ENCODE measurements at places on chromosomes 7 and 10.

DNA sequence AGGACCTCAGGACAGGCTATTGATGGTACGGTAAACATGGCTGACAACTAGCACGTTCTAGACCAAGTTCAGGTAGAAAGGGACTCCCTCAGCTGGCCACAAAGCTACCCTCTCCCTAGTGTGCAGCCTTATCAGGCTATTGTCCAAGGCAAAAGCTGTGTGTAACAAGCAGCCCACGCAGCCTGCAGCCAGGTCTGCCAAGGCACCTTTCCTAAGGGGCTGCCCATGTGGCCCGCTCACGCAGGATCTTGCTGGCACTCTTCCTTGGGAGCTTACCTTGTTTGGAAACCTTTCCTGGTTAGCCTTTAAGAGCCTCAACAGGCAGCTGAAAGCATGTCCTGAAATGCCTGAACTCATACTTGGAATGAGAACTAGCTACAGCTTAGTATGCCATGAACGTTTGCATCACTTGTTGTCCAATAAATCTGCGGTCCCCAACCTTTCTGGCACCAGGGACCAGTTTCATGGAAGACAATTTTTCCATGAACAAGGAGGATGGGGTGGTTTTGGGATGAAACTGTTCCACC, 51.7 kb downstream of the SYPL1 start:
- DNase-seq, result no peak

- no peak for DNase-seq
These were observed 551.2 kb upstream of the ANKRD30A start for GRCh38 chr10:36574207-36574606.

DNA sequence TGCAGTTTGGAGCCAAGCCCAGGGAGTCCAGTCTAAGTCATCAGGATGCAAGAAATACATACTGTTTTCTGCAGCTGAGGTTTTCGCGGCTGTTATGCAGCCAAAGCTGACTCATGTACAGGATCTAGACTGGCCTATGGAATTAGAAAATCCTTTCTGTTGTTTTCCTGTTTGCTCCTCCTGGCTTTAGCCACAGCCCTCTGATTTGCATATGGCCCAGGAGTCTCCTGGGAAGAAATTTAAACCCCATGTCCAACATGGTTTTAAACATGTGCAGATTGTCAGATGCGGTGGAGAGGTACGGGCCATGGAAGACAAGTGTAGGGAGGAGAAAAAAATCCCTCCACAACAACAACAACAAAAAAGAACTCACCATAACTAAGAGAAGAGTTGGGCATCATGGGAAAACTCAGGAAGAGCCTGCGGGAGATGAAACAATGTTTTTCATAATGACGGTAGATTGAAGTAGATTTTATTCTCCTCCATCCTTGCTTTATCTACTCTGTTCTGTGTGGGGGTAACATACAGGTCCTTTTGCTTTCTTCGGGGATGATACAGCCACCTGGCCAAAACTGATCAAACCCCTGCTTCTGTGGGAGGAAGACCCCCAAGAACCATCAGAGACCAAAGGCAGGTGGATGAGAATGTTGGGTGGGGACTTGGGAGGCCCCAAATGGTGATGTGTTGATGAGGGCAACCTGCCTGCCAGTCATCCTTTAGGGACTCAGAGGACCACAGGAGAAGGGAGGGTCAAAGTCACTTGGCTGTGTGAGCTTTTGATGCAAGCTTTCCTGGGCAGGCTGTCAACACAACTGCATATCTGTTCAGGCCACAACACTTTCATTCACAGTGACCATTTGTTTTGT, 29.8 kb upstream of the GNA12 start:
- DNase-seq, result peak; percentile 33

GRCh38 chr7:99456288-99456687, 9.7 kb downstream of the ATP5MF start:
- DNase-seq, result no peak

GRCh38 chr7:151902311-151902710, 25.4 kb upstream of the PRKAG2 start:
- DNase-seq, result no peak

- DNase-seq, result no peak
These were observed 20.1 kb upstream of the CFTR start for GRCh38 chr7:117459735-117460134.

DNA sequence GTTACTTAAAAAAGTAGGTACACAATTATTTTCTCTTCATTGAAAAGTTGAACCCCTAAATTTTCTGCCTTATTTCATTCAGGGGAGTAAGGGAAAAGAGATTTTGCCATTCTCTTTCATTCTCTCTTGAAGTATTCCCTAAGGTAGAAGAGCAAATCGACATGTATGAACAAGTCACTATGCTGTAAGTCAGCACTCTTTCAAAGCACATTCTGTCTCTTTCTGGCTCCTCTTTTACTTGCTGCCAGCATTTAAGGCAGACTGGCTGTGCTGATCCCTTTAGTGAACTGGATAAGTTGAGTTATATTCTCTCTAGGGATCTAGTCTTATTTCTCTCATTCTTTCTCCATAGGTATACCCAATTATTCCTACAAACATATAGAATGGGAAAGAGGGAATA, 222.3 kb upstream of the ZWINT start:
- no peak for DNase-seq

DNA sequence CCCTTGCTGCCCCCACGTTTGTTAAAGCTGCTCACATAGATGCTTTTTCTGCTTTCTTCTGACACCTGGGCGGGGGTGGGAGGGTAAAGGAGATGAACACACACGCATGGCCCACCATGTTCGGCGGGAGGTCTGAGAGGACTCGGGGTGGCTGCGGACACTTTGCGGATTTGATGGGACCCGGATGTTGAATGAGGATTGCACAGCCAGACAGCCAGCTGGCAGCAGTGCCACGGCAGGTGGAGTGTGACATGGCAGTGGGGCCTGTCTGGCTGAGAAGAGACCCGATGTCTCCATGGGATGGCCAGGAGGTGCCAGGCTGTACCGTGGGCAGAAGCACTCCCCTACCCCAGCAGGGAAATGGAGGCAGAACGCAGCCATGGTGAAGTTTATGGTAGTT, 31.2 kb downstream of the PPP2R2D start:
- no peak for DNase-seq

- DNase-seq, result no peak
These were observed 3.3 kb downstream of the SUN3 start for GRCh38 chr7:48025624-48026023.

DNA sequence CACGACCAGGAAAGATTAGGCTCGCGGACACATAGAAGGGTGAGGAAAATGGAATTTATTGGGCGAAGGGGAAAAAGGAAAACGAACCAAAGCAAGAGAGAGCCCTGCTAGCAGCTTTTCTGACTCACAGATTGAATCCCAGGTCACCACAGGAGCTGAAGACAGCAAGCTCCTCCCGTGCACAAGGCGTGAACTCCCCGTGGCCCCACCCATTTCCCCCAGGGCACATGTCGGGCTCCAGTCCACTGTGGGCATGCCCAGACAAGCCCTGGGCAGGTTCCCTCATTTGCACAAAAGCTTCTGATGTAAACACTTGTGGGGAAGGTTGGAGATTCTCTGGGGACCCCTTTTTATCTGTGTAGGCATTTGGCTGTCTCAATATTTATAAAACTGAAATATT, 582.4 kb downstream of the SUGCT start:
- peak; percentile 31 for DNase-seq

- DNase-seq, result no peak
These were observed 6.9 kb upstream of the ZNF316 start for GRCh38 chr7:6630007-6630849.

GRCh38 chr7:132666071-132666773, 90.0 kb upstream of the PLXNA4 start:
- DNase-seq, result peak; percentile 30

DNA sequence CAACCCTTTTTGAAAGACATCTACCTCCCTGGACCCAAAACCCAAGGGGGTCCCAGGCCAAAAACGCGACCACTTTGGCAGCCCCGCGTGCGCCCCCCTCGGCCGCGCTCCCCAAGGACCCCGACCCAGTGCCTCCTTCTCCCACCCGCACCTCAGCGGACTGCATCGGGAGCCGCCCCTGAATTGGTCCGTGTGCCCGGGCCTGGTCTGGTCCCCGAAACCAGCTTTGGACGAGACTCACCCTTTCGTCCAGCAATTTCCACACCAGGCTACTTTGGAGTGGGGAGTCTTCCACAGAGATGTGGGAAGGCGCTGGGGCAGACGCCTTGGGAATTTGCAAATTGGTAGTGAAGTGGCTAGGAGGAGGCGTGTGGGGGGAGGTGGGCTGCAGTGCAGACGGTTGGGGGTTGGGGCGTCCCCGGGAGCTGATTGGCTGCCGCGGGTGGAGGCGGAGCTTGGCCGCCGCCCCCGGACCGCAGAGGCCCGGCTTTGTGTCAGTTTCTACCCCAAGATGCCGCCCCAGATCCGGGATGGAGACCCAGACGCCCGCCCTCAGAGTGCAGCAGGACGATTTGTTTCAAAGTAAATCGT, 16.9 kb downstream of the TCAF1 start:
- peak; percentile 29 for DNase-seq

- DNase-seq, result no peak
These were observed 948.7 kb upstream of the GHITM start for GRCh38 chr10:83190614-83191013.

- DNase-seq, result no peak
These were observed 934.9 kb upstream of the AUTS2 start for GRCh38 chr7:68663392-68663791.

DNA sequence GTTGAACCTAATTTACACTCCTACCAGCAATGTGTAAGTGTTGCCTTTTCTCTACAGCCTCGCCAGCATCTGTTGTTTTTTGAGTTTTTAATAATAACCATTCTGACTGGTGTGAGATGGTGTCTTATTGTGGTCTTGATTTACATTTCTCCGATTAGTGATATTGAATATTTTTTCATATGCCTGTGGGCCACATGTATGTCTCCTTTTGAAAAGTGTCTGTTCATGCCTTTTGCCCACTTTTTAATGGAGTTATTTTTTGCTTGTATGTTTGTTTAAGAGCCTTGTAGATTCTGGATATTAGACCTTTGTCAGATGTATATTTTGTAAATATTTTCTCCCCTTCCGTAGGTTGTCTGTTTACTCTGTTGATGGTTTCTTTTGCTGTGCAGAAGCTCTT, 195.3 kb downstream of the DNAJB6 start:
- DNase-seq, result no peak

DNA sequence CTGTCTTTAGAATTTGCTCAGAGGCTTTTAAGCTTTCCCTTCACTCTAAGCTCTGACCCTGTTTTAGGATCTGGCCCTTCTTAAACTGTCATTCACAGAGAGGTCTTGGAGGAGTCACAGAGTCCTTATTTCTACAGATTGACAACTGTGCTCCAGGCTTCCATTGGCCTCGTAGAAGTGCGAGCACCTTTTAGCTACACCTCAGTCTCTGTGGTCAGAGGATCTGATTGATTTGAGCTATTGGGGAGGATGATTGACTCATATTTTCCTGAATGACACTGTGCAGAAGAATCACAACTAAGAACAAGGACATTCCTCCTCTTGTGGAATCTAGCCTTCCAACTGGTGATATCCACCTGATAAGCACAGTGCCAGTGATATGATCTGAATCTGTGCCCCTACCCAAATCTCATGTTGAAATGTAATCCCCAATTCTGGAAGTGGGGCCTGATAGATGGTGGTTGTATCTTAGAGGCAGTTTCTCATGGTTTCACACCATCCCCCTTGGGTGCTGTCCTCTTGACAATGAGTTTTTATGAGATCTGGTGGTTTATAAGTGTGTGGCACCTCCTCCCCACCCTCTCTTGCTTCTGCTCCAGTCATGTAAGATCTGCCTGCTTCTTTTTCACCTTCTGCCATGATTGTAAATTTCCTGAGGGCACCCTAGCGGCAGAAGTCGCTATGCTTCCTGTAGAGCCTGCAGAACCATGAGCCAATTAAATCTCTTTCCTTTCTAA, 3.2 kb downstream of the CYP3A7 start:
- no peak for DNase-seq

GRCh38 chr10:119060107-119060506, 20.5 kb downstream of the EIF3A start:
- no peak for DNase-seq

DNA sequence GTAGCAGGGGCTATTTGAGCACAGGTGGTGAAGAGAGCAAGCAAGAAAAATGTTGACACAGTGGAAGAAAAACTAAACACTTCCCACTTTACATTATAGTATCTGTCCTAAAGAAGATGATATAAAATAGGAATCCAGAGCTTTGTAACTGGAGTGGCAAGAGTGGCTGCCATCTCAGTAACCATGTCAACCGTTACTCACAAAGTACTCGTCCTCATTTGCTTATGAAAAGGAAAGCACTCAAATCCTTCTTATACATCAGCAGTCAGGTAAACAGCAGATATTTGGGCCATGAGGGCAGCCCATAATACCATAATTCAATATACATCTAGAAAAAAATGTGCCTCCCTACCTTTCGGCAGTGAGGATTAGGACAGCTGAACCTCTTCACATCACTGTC, 70.1 kb downstream of the RNF216 start:
- DNase-seq, result no peak

DNA sequence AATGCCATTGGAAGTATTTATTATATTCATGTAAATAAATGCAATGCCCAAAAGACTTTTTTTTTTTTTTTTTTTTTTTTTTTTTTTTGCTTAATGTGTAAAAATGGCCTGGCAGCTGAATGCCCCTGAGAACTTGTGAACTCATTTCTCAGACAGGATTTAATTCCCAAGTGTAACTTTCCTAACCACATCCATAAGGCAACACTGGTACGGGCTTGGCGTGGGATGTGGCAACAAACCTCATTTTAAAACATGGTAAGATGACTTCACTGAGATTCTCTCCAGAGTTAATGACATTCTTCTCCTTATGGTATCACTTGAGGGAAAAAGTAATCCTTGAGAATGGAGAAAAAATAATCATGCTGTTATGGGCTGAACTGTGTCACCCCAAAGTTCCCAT, 150.4 kb downstream of the DGKI start:
- no peak for DNase-seq

DNA sequence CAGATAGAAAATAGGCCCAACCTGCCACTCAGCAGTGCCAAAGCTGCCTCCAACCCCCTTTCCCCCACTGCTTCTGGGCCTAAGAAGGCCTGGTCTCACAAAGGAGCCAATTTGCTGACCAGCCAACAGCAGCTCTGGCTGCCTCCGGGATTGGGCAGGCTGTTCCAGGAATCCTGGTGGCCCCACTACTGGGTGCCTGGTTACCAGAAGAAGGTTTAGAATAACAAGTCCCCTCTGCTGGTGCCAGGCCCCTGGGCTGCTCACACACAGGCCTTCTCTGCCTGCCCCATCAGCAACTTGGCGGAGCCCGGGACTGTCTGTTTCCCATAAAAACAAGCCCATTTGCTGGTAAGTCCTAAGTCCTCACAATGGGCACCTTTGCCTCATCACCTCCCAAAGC, 1.2 kb downstream of the PHKG1 start:
- no peak for DNase-seq

GRCh38 chr7:122983261-122983660, 12.2 kb downstream of the TAS2R16 start:
- no peak for DNase-seq
